Fibroblast of skin of left biceps (primary cell): ENCODE measurements at places on chromosomes 6 and 20.

DNA sequence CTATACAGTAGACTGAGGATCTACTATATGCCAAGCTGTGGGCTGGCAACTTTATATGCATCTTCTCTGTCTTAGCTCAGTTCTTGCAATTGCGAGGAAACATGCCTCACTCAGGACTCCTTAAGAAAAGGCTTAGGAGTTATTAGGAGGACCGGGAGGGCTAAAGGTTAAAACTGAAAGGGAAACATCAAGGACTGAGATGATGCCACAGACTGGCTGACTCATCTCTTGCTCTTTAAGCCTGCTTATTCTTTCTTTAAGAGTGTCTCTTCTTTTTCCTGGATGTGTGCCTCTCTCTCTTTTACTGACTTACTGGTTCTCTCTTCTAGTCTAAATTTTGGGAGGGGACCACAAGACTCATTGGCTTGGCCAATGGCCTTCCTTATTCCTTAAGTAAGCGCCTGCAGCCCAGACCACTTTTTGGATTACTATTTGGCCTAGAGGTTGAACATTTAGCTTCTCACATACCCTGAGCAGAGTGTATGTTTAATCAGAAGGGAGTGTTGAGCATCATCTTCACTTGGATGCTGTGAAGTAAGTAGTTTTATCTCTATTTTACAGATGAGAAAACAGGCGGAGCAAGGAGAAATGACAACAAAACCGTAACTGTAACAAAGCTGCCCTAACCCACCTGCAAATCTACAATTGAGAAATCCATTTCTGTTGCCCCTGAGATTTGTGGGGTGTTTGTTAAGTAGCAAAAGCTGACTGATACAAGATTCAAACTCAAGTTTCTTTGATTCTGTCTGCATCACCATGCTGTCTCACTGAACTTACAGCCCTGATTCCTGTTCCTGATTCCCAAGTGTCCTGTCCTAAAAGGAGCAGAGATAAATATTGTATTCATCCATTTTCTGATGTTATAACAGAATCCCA is 7.2 kb upstream of the SDC4 start:
- DNase-seq, result no peak

GRCh38 chr6:111792241-111792640 is 81.0 kb downstream of the FYN start:
- no peak for DNase-seq

GRCh38 chr20:50305636-50306477 is 115.2 kb downstream of the CEBPB start:
- DNase-seq, result no peak

DNA sequence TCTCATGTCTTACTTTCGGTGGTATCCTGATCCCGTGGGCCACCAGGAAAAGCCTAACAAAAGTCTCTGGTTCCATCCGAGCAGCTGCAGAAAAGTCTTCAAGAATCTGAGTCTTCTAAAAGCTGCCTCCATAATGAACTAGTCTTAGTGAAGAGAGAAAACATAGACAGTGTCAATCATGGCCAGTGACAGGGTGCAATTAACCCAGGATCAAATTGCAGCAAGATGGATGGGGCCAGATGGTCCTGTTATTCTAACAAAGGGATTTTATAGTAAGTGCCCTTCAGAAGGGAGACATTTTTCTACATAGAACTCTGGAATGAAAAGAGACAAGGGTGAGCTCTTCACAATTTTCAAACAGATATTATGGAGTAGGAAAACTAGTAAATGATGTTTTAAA is 281.6 kb upstream of the ZFP64 start:
- no peak for DNase-seq

GRCh38 chr6:170130201-170130621 is 160.7 kb downstream of the DLL1 start:
- DNase-seq, result no peak

- peak; percentile 60 for DNase-seq
Measured at GRCh38 chr6:113073611-113074191, 726.6 kb downstream of the RFPL4B start.

- no peak for DNase-seq
Measured at GRCh38 chr6:40325041-40325440, 262.1 kb downstream of the LRFN2 start.

DNA sequence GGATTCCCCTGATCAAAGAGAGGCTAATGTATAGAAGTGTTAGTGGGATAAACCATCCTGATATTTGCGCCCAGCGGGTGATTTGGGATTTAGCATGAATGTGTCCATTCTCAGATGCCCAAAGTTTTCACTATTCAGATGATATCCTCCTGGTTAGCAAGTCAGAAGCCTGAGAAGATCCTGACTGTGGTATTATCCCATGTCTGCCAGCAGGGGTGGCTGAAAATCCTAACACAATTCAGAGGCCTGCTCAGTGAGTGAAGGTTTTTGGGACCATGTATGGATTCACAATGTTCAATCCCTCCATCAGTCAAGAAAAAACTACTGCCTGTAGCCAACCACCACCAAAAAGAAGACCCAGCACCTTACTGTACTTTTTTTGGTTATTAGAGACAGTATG is 34.1 kb upstream of the SPACA1 start:
- no peak for DNase-seq

GRCh38 chr6:50637267-50637666 is 76.1 kb upstream of the TFAP2D start:
- no peak for DNase-seq

DNA sequence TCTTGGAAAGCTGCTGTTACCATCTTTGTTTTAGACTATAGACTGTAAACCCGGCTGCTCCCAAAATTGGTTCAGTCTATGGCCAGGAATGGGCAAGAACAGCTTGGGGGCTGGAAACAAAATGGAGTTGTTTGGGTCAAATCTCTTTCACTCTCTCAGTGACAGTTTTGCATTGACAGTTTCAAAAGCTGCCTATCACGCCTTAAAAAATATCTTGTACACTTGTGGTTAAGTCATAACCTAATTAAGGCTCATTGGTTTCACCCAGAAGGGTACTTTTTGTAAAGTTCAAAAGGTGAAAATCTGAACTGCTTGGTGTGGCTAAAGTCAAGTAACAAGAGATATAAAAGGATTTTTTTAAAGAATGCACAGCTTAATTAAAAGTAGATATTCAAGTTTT is 76.1 kb upstream of the PRL start:
- no peak for DNase-seq

- DNase-seq, result no peak
Measured at GRCh38 chr20:23246717-23247664, 103.6 kb upstream of the NXT1 start.

DNA sequence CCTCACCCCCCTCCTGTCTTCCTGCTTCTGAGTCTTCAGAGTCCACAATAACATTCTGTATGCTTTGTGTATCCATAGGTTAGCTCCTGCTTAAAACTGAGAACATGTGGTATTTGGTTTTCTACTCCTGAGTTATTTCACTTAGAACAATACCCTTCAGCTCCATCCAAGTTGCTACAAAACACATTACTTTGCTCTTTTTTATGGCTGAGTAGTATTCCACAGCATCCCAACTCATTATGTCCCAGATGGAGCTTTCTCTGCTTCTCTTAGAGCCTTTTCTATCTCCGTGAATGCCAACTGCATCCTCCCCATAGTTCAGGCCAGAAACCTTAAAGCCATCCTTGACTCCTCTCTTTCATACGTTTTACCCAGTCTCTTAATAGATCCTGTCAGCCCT is 55.8 kb downstream of the STMND1 start:
- no peak for DNase-seq

- DNase-seq, result no peak
Measured at GRCh38 chr6:150717419-150717818, 117.7 kb downstream of the PLEKHG1 start.

DNA sequence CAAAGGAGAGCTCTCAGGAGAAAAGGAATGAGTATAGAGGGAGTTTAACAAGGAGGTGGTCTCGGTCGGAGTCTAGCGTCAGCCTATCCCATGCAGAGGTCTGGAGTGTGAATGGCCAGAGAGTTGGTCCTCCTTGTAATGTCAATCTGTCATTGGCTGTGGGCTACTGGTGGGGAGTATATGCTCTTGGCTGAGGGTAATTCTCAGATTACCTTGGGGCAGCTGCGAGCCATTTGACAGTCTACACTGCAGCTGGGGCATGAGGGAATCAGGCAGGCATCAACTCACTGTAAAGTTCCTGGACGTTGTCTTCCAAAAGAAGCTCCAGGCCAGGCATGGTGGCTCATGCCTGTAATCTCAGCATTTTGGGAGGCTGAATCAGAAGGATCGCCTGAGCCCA is 48.1 kb downstream of the EBF4 start:
- DNase-seq, result no peak

DNA sequence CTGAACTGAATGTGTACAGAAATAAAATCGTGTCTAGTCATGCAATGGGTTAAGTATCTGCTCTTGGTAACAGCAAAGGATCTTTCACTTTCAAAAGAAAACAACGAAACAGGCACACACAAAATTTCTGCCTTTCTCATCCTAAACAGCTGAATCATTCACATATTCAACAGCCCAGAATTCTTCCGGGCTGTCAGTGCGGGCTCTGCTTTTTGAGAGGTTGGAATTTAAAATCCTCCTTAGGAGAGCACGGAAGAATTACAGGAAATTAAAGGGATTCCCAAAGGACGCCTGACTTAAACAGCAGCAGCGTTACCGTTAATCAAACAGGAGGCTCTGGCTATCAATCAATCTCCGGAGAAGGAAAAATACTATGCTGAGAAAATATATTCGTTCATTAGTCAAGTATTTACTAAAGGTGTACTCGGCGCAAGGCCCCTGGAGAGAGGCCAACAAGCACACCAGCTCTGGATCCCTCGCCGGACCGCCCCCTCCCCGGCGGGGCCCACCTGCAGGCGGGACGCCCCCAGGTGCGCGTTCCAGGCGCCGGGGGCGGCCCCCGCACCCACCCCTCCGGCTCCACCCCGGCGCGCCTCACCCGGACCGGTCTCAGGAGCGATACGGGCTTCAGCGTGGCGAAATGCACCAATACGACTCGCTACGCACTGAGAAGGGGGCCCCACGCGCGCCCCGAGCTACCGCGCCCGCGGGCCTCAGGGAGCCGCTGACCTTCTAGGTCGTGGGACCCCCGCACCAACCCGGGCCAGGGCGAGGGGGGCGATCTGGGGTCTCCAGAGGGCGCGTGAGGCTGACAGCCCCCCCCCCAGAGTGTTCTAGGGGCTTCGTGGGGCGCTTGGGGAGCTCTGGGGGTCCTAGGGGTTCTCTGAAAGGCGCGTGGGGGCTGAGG is 1.0 kb downstream of the NAPB start:
- DNase-seq, result peak; percentile 19

DNA sequence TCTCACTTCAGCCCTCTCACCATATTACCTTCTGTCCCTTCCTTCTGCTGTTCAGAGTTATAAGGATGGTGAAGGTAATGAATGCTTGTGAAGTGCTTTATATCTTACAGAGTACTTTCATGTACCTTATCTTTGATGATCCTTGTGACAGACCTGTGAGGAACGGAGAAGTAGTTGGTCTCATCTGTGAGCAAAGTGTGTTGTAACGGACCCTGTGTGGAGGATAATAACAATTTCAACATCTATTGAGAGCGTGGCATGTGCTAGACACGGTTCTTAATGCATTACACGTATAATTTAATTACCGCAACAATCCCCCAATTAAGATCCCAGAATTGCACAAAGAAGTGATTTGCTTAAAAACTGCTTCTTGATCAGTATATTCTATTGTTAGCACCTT is 124.6 kb downstream of the ANKS1A start:
- no peak for DNase-seq

DNA sequence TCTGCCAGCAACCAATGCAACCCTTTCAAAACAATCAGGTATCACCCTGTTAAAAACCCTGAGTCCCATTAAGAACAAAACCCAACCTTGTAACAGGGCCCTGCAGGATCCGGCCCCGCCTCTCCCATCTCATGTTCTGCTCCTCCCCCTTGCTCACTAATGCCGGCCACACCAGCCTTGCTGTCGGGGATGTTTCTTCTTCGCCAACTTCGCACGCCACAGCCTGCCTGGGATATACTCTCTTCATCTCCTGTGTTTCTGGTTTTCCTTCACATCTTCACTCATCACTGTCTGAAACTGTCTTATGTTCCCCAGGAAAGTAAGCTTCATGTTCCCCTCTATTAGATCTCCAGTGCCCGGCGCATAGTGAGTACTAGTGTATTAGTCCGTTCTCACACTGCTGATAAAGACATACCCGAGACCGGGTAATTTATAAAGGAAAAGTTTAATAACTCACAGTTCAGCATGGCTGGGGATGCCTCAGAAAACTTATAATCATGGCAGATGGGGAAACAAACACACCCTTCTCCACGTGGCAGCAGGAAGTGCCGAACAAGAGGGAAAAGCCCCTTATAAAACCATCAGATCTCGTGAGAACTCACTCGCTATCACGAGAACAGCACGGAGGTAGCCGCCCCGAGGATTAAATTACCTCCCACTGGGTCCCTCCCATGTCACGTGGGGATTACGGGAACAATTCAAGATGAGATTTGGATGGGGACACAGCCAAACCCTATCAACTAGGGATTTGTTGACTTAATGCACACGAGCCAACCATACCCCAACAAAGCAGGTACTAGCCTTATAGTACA is 5.1 kb downstream of the TP53RK start:
- peak; percentile 51 for DNase-seq

DNA sequence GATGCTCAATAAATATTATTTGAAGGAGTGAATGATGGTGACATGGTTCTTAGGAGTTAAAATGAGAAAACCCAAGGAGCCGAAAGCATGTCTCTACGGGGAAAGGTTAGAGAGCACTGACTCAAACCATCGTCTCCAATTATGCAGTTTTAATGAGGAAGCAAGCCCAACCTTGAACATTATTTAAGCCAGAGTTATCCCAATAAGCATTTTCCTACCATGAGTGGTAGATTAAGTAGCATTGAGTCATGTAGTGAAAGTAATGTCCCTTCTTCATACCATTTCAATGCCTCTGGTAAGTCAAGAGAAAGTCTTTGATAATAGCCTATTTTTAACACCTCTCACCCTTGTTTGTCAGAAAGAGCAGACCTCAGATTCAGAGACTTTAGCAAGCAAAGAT is 13.5 kb downstream of the TSHZ2 start:
- DNase-seq, result no peak

DNA sequence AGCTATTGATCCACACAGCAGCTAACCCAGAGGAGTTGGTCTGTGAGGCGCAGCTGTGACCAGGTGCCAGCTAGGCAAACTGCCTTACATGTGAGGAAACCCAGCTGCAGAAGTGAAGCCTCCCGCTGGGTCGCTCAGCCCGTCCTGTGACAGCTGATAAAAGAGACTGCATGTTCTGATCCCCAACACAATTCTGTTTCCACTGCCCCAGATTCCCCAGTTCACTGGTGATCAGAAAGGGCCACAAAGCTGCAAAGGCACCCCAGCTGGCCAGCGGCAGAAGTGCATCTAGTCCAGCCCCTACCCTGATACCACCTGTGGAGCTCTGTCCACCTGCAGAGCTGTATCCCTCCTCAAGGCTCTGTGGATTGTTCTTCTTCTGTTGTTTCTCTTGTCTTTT is 64.5 kb downstream of the CTNNBL1 start:
- DNase-seq, result no peak

DNA sequence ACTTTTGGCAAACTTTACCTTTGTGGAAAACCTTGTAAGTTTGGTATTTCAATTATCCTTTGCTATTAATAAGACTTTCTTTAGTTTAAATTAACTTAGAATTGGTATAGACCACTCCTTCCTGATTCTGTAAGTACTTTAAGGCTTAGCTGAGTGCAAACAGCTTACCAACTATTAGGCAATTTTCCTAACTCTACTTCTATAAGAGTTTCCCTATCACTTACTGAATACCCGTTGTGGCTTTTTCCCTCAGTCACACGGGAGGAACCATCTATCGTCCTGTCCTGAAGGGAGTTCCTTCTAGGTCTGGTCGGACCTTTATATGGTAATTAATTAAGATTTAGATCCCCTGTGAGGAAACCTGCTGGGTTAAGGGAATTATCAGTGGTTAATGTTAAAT is 9.6 kb downstream of the SLC35A1 start:
- no peak for DNase-seq

- no peak for DNase-seq
Measured at GRCh38 chr20:30489614-30490003, 767.9 kb upstream of the DEFB115 start.

- no peak for DNase-seq
Measured at GRCh38 chr6:157220485-157220884, 102.8 kb downstream of the TMEM242 start.
